ENCODE measurements at places on chromosomes 12 and 14.
A peak's percentile ranks its signal among the peaks of the same experiment; 100 is the strongest.

GRCh38 chr12:54017027-54017788, 8.4 kb downstream of the HOXC8 start:
- no peak for DNase-seq

GRCh38 chr12:120054293-120054692, 62.3 kb downstream of the RAB35 start:
- DNase-seq, result no peak

GRCh38 chr14:103161054-103161397, 37.8 kb downstream of the TNFAIP2 start:
- DNase-seq, result no peak

GRCh38 chr12:77723308-77723707, 107.4 kb upstream of the NAV3 start:
- no peak for DNase-seq

GRCh38 chr12:111455448-111456320, 50.0 kb downstream of the SH2B3 start:
- no peak for DNase-seq

DNA sequence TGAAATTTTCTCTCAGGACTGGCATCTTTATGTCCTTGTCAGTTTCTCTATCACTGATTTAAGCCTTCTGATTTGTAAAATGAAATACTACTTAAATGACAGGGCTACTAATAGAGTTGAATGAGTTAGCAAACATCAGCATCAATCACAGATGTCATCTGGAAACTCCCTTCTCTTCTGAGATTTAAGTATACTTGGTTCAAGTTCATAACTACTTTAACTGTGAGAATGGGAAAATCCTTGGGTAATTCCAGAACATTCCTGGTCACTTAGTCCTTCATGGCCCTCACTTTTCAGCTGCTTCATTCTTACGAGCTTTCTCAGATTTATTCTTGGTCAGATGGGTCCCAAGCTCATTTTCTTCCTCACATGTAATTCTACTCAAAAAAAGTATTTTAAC, 1655.3 kb upstream of the FLRT2 start:
- DNase-seq, result no peak

DNA sequence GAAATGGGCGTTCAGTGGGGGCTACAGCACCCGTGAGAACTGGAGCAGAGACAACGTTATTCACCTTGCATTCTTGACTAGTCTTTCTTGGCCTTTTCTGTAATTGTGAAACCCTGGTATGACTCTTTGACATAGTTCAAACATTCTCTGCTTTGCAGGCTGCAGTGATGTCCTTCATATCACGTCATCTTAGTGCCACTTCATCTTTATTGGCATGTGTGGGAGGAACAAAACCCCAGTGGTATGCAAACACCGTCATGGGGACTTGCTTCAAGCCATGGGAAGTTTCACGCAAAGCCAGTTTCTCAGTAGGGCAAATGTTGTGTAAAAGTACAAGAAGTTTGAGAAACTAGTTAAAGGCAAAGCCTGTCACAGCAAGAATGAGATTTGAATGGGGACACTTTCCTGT, 20.2 kb upstream of the DUSP16 start:
- no peak for DNase-seq

GRCh38 chr12:53325511-53326061, 4.2 kb upstream of the AAAS start:
- peak; percentile 61 for DNase-seq

Data from amygdala (tissue), 56 donors.